ENCODE measurements at places on chromosomes 2 and 18.

DNA sequence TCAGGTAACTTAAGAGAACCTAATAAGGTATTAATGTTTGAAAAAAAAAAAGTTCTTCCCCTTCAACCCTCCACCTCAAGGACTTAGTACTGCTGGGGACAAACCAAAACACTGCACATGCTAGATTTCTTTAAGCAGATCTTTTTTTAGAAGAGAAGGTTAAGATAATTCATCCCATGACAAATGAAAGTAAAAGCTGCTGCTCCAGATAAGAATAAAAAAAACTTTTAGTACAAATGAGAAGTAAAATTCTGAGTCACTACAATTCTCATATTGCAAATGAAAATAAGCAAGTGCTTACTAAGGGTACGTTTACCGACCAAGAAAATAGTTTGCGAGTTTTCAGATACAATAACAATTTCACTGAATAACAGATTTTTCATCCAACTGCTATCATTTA is 8.9 kb downstream of the STAM2 start:
- no peak for DNase-seq

DNA sequence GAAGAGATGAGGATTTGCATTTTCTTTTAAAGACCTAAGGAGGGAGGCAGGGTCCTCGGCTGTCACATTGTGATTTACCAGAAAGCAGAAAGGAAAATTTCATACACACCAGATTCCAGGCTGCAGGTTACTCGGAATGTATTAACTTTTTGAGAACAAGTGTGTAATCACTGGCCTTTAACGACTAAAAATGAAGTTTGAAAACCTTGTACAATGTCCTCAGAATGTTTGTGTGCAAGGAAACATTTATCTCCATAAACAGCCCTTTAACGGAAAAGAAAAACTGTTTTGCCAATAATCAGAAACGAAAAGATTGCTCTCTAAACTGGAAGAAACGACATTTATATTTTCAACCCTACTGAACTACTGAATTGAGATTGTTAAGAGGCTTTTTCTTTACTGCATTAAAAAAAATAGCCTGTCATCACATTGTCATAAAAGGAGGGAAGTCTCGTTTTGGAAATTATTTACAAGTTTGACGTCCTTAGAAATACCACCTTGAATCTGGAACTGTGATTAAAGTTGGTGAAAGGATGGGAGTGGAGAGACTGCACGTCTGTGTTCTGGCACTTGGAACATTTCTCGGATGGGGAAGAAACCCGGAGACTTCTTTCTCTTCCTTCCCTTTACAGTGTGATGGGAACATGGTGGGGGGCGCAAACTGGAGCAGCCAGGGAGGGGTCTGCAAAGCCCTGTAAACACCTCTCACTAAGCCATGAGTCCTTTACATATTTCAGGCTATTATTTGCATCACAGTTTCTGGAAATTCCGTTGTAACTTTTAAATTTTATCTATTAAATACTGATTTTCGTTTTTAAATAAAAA is 134.1 kb upstream of the SIX3 start:
- DNase-seq: no peak

DNA sequence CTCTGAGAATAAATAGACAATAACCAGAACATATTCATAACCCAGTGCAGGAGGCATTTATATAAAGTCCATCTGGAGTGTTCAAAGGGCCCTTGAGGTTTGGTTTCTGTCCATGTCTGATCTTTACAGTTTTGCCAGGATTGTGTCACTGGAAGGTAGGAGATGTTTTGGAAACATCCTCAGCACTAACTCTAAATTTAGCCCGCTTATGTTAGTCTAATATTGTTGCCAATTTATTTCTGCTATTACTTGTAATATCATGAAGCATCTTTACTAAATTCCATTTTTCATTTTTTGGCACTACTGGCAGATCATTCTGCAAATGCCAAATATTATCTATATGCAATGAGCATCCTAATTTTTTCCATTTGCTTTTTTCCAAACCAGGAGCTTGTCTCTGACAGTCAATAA is 22.4 kb upstream of the REV1 start:
- no peak for DNase-seq

GRCh38 chr18:6069103-6069502 is 173.8 kb upstream of the TMEM200C start:
- no peak for DNase-seq

DNA sequence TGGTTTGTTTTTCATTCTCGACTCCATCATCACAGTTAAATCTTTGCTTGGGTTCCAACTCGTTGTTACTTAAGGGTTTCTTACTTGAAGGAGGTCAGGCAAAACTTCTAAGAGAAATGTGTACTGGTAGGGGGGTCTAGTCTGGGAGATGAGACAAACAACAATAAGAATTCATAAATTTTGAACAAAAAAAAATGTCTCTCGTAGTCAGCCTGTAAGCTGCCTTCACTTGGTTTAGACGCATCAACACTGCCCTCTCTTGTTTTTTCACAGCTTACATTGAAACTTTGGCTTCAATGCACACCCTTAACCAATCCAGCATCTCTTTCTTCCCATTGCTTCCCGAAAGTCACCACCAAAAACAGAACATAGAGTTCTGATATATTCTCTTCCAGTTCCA is 576.4 kb upstream of the PIK3C3 start:
- no peak for DNase-seq
